Stimulated activated CD8-positive, alpha-beta memory T cell treated with anti-CD3 and anti-CD28 coated beads, Interleukin-7, amount 100 ng/mL, for 48 hours (primary cell): ENCODE measurements at places on chromosomes 4 and X.
A peak's percentile ranks its signal among the peaks of the same experiment; 100 is the strongest.

DNA sequence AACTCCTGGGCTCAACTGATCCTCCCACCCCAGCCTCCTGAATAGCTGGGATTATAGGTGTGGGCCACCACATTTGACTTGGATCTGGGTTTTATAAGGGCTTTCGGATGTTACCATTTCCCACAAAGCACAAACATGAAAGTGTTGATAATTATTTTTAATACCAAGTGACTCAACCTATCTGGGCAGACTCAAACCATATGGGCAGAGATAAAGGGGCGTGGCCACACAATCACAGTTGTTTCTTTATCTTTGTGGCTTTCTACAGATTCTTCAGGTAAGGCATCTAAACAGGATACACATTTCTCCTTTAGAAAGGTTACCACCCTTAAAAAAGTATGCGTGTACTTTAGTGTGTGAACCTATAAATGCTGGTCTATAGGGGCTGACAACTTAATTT lies 122.5 kb downstream of the ZNF827 start:
- DNase-seq, result no peak

DNA sequence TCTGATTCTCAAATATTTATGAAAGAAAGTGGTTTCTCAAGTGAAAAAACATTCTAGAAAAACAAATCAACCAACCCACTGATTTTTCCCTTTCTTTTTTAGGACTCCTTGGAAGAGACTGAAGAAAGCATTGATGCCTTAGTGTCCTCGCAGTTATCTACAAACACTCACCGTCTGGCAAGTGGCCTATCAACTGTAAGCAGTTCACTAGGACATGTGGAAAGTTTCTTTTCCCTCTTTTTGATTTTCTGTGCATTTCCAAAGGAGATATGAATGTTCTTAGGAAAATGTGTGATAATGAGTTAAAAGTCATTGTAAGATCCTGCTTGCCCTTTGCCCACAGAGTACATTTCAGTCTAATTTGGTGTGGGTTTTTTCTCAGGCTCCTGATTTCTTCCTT lies 95.9 kb downstream of the SYTL5 start:
- DNase-seq, result no peak

DNA sequence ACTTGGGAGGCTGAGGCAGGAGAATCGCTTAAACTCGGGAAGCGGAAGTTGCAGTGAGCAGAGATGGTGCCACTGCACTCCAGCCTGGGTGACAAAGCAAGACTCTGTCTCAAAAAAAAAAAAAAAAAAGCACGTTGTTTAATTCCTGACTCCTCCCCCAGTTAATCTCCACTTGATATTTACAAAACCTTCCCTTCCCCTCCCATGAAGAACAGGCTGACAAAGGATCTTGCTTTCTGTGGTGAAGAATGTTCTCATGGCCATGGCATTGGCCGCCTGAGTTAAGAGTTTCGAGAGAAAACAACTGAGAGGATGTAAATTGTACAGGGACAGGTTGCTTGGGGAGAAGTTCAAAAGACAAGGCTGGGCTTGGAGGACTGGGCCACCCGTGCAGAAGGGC lies 168.2 kb upstream of the BCOR start:
- DNase-seq, result no peak

GRCh38 chr4:1899149-1900086 lies 28.2 kb downstream of the NSD2 start:
- DNase-seq, result peak; percentile 31

DNA sequence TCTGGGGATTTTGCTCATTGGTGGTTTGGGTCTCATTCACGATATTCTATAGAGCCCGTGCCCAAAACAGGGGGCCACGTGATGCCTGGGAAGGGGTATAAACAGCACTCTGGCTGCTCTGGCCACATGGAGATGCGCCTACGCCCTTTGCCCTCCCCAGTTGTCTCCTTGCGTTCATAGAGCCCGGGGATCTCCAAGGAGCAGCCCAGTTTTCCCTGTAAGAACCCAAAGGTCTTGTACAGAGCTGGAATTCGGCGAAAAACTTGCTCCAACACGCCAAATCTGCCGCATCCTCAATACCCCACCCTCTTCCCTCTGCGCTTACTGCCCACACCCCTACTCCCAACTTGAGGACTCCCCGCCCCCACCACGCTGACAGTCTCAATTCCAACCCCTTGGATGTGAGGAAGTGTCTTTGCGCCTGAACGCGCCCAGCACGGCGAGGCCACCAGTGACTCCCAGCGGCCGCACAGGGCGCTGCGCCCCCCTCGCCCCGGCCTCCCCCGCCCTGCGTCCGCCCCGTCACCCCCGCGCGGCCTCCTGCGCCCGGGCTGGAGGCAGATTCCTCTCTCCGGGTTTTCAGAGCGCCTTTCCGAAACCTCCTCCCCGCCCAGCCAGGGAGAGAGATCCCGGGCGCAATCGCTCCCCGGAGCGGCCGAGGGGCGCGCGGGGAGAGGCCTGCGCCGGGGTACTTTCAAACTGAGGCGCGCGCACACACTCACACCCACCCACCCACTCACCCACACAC lies at the start of gene NHS:
Gene NHS (plus strand): TSS at position 582 of the 748 bp plus-strand sequence. CDS start 558 bp downstream, outside the sequence.
- no peak for DNase-seq

DNA sequence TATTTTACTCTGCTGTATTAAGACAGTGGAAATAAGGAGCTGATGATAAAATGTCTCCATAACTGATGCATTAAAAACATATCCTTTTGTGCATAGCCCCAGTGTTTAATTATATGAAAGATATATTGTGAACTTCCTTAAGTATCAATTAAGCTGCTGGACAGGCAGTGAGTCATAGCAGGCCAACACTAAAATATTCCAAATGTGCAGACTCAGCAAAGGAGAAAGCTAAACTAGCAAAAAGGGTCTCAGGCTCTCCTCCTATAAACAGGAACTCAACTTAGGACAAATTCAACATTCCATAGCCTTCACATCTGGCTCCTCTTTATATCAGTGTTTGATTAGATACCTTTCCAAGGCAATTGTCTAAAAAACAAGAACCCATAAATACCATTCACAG lies 15.6 kb downstream of the TNMD start:
- DNase-seq, result no peak

GRCh38 chrX:334971-335757 lies 16.6 kb upstream of the GTPBP6 start:
- no peak for DNase-seq
